Epithelial cell of proximal tubule (primary cell): ENCODE measurements at places on chromosomes 1 and 21. TPM values are rescaled to one million over a fixed set of nuclear protein-coding genes. Genes with fewer than 3 reads are reported as not detected.

DNA sequence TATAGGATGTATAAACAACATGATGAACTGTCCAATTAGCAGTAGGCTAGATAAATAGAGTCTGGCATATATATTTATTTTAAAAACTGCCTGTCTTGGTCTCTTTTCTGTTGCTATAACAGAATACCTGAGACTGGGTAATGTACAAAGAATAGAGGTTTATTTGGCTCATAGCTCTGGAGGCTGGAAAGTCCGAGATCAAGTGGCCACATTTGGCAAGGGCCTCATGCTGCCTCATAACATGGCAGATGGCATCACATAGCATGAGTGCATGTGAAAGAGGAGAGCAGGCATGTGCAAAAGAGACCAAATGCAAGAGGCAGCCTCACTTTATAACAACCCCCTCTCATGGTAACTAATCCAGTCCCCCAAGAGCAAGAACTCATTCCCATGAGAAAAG, 6.0 kb downstream of the STYXL2 start:
- no peak for DNase-seq

DNA sequence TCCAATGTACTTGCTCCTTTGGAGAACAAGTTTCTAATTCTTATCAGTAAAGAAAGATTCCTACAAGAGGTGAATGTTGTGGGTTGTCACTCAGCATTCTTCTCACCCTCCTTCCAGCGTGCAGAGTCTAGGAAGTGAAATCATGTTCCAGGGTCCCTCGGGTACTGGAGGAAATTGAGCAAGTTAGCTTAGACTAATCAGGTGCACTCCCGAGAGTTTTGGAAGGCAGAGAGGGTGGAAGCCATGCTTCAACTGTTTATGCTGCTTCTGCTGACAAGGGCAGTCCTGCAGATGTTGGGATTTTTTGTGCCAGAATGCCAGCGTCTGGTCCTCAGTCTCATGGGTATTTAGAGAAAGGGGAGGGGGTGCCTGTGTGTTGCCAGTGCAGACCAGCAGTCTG, 5.3 kb upstream of the C1orf115 start:
- no peak for DNase-seq

GRCh38 chr1:223421025-223421424, 27.8 kb downstream of the CCDC185 start:
- no peak for DNase-seq

DNA sequence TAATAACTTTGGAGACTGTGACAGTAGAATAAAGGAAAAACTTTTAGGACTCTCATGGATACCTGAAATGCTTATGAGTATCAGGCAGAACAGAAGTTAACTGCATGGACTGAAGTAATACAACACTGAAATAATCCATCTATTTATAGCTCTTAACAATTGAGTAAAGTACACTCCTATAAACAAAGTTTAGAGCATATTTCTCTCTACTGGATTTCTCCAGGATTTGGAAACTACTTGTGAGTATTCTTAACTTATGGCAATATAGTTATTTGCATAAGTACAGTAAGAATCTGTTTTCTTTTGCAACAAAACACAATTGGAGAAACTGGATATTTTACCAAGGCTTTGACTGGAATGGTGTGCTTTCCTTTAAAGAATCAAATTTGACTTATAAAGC, 9.9 kb upstream of the CD48 start:
- no peak for DNase-seq

GRCh38 chr1:2786329-2787162, 14.9 kb downstream of the TTC34 start:
- no peak for DNase-seq

The SLC45A3 gene
- 6.5 and 9.1 TPM in 2 replicates for total RNA-seq

The INSRR gene
- total RNA-seq = not detected in 2 replicates

The CD52 gene
- not detected in 2 replicates for total RNA-seq

The RAP1GAP gene
- 0.94 and 2.4 TPM in 2 replicates for total RNA-seq

The EPHB2 gene
- 47.8 and 93.6 TPM in 2 replicates for total RNA-seq
